ENCODE measurements at places on chromosomes 7 and 10.

DNA sequence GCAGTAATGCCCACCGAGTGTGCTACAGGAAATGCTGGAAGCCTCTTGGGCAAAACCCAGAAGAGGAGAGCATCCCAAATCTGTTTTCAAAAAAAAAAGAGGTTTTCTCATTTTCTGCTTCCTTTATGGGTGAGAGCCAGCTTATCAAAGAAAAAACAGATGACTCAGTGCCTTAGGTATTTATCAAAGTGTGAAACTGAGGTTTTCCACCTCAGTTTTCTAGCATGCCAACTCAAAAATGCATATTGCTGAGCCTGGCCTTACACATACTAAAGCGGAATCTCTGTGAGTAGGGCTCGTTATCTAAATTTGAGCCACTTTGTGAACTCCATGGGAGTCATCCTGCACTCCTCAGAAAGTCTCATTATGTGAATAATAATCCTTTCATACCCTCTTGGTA lies 705.1 kb downstream of the SUGCT start:
- DNase-seq = no peak

DNA sequence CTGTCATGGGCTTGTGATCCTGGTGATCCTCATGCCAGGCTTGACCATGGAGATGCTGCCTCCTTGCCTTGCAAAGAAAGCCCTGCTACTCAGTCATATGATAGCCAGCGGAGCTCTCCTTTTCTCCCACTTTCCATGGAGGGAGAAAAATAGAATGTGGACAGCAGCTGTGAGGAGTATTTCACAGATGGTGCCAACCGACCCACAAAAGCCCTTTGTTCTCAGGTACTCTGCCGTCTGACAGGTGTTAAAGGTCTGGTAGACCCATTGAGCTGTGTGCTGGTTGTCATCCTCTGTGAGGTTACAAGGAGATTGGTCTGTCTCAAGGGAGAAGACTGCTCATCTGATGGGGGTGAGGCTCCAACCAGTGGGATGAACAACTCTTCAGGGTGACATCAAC lies 29.5 kb upstream of the COBL start:
- DNase-seq = no peak

GRCh38 chr7:4030346-4030950 lies 651.6 kb upstream of the FOXK1 start:
- DNase-seq = no peak

DNA sequence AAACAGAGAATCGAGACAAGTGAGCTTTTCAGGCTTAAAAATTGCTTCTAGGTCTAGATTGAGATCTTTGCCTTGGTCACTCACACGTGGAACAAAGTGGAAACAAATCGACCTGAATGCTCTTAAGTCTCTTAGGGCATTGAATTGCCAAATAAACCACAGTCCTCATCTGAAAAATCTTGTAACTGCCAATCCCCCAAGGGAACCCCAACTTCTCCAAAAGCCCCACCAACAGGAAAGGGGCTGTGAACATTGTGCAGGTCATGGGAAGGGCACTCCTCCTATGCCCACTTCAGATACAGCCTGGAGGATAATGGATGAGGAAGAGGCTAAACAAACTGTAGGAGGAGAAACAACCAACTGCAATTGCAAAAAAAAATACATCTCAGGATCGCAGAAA lies 91.3 kb downstream of the DGKI start:
- no peak for DNase-seq

GRCh38 chr7:36287371-36288241 lies 102.1 kb upstream of the ANLN start:
- no peak for DNase-seq

- DNase-seq = no peak
These were observed 36.0 kb upstream of the SLC26A3 start for GRCh38 chr7:107838816-107839565.

- peak; percentile 49 for DNase-seq
These were observed 1.8 kb downstream of the AP4M1 start for GRCh38 chr7:100102950-100103840.

GRCh38 chr10:58625070-58625469 lies 112.4 kb downstream of the BICC1 start:
- DNase-seq = peak; percentile 85

- no peak for DNase-seq
These were observed 21.0 kb downstream of the OPTN start for GRCh38 chr10:13120786-13121499.

DNA sequence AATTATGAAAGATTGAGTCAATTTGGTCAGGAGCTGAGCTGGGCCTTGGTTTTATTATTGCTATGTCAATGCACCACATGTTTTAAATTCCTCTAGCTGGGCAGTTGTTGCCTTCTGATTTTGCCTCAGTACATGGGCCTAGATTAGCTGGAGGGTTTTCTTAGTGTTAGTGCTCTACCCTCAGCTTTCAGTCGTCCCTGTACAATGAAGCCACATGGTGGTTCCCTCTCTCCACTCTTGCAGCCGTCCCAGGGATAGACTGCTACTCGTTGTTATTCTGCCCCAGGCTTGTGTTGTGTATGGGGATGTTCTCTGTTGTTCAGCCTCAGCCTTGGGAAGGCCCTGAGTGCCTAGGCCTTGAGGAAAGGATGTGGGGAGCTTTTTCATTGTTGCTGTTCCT lies 37.0 kb downstream of the NHLRC2 start:
- no peak for DNase-seq

DNA sequence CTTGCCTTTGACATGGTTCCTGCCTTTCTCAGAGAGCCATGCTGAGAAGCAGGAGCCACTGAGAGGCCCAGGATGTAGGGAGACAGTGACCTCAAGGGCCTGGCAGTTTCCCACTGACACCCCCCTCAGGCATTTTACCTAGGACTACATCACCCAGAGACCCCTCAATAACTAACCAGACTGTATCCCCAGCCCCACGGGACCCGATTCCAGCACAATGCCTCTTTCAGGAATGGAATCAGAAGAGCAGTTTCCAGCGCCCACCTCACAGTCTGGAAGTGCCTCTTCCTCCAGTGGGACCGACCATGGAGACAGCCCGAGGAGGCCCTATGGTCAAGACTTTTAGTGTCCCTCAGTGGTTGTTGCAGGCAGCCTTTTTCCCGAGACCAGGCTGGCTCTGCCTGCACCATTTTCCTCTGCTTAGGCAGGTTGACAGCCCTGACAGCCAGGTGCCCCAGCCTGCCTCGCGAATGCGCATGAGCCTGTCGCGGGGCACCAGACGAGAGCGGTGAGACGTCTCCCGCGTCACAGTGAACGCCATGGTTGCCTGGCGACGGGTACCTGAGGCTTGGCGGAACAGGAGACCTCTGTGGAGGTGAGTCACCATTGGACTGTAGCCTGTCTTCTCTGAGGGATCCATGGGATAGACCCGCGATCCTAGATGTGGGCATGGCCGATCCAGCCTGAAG lies 28.4 kb upstream of the ZNF273 start:
- no peak for DNase-seq

DNA sequence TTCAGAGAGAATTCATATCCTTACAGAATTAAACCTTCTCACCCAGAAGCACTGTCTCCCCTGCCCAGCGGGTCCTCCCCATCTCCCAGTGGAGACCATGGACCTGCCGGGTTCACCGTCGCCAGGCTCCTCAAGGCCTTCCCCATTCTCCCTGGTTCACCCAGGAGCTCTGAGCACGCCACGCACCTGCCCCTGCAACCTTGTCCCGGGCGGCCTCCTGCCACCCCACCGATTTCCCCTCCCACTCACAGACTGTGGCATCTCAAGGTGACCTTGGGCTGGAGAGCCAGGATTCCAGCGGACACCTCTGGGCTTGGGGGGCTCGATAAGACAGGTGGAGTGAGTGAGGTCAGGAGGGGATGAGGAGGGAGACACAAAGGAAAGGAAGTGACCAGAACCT lies 135.3 kb downstream of the PTPRN2 start:
- no peak for DNase-seq

DNA sequence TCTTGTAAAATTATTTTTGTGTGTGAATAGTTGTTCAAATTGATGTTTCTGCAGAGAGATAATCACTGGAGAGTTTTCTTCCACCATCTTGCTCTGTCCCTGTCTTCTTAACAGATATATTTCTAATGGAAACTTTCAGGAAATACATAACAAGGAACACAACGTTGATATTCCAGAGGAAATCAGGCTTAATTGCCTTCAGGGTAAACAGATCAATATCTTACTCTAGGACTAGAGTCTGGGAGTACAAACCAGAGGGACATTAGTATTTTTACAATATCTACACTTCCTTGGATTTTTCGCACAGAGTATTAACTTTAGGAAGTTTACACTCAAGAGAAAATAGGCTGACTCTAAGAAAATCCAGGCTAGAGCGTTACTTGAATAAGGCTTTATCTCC lies 159.1 kb downstream of the PFKFB3 start:
- no peak for DNase-seq

- no peak for DNase-seq
These were observed 33.8 kb upstream of the SFMBT2 start for GRCh38 chr10:7444551-7445121.

DNA sequence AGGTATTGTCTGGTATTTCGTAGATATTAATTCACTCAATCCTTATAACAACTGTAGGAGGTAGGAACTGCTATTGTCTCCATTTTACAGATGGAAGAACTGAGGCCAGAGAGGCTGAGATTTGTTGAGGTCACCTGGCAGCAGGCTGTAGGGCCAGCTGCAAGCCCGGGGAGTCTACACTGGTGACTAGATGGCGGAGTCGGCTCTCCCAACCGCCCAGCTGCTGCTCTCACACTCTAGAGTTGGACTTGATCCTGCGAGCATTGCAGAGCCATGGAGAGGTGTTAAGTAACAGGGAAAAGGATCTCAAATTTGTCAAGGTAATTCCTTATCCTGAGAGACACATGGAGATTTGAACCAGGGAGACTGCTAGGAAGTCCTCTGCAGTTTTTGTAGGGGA lies 124.1 kb downstream of the CAMK1D start:
- DNase-seq = no peak
